ENCODE measurements at places on chromosomes 4 and X. TPM values are rescaled to one million over a fixed set of nuclear protein-coding genes. Genes with fewer than 3 reads are reported as not detected.

The SMPX gene
- 9.3 TPM for total RNA-seq

The TMEM271 gene
- total RNA-seq = not detected

The PNMA5 gene
- not detected for total RNA-seq

The MECP2 gene
- 57.0 TPM for total RNA-seq

The USP51 gene
- 8.0 TPM for total RNA-seq

The P2RY10 gene
- not detected for total RNA-seq

The TMEM156 gene
- not detected for total RNA-seq

The F9 gene
- not detected for total RNA-seq

The RAB28 gene
- 22.0 TPM for total RNA-seq
